Activated gamma-delta T cell treated with anti-CD3 and anti-CD28 coated beads, Interleukin-2, amount 50 U/mL, for 16 hours (primary cell): ENCODE measurements at places on chromosomes 7 and 10.

GRCh38 chr10:122181041-122181732 is 89.9 kb upstream of the BTBD16 start:
- DNase-seq = no peak

GRCh38 chr7:40468891-40469864 is 334.4 kb downstream of the SUGCT start:
- DNase-seq = no peak

DNA sequence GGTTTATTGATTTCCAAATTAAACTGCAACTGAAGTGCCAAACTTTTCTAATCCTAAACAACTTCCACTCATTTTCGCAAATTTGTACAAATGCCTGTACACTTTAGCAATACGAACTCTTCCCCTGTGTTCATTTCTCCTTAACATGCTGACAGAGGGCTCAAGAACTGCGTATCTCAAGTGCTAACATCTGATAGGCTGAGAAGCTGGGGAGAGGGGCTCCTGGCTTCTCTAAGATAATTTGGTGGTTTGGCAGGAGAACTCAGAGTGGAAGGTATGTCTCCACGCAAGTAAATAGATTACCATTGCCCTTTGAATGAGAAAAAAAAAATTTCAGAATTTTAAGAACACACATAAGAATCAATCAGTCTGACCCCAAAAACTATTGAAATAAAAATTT is 53.3 kb upstream of the ANLN start:
- DNase-seq = no peak

- no peak for DNase-seq
These were observed 204.0 kb upstream of the AOAH start for GRCh38 chr7:36928311-36928710.

- no peak for DNase-seq
These were observed 29.6 kb downstream of the SH2D4B start for GRCh38 chr10:80567292-80567691.

DNA sequence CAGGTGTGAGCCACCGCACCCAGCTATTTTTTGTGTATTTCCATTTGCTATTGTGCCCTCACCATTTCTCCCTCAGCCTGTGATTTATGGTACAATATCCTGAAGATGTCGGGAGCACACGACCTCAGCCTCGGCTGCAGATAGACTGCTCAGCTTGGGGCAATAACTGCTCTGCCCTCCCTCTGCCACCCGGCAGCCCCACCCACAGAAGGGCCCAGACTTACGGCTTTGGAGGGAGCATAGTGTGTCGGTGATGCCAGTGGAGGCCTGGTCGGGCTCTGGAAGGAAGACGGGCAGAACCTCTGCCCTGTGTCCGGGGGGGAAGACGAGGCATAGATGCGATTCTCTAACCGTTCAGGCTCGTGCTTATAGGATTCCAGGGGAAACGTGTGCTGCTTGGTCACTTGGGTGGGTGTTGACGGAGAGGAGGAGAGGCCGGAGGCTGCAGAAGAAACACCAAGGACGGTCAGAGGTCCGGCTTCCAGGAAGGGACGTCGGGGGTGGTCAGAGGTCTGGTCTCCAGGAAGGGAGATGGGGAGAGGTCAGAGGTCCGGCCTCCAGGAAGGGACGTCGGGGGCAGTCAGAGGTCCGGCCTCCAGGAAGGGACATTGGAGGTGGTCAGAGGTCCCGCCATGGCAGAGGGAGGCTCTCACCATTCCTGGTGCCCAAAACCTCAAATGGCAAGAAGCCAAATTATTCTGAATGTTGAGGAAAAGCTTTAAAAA is 155.7 kb upstream of the RHEB start:
- no peak for DNase-seq

DNA sequence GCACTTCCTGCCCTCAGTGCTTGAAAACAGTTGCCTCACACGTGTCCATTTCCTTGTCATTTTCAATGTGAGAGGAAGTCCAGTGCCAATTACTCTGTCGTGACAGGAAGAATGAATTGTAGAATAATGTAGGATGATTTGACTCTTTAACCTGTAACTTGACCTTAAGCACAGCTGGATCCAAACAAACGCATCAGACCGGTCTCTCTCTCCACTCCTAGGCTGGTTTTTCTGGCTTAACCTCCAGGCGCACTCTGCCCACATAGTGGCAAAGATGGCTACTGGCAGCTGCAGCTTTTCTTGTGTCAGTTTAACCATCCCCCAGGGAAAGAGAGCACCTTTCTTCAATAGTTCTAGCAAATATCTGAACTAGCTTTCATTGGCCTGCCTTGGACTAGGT is 29.4 kb upstream of the PNLIPRP3 start:
- DNase-seq = no peak

DNA sequence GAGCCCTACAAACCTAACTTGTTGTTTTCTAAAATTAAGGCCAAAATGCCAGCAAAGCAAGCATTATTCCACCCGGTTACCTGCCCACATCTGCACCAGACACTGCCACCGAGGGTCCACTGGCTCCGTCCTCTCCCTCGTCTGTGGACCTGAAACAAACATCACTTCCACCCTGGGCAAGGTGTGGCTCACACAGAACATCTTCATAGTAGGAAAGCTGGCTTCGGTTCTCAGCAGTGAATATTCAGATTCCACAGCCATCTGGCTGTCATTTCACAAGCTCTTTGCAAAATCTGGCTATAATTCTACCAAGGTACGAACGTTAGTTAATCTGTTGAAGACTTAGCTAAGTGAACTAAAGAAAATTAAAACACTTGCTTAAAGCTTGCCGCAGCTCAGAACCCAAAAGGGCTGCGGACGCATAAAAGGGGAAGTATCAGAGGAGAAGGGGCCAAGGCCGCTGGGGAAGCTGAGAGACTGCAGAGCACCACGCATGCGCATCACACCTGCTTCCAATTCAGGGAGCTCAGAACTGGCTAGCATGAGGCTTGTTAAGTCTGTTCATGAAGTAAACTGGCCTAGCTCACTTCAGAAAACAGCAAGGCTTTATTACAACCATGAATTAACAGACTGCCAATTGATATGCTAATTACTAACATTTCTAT is 46.1 kb downstream of the PTPRN2 start:
- DNase-seq = peak; percentile 4

DNA sequence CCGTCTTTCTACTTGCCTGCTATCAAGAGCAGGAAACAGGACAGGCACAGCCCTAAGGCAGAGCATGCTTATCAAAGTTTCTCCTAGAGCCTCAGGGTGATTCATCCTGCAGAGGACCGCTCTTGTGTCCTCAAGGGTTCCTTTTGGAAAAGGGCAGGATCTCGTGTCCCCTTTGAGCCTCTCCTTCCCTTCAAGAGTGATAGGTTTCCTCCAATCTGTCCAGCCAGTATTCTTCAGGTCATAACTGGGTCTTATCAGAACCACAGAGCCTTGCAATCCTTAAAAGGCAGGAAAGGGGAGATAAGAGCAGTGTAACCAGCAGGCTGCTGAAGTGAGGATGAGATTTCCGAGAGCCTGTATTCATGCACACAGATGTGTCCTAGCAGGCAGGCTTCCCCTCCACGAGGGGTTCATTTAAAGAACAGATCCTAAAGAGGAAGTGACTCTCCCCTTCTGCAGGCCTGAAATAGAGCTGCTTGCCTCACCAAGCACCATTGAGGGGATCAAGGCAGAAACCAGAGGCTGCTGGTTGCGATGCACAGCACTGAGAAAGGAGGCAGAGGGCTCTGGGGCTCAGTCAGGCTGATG is 90.5 kb upstream of the SVIL start:
- no peak for DNase-seq

GRCh38 chr10:63608511-63608910 is 87.3 kb downstream of the REEP3 start:
- no peak for DNase-seq

GRCh38 chr10:125162120-125162931 is 2.0 kb upstream of the CTBP2 start:
- no peak for DNase-seq

GRCh38 chr7:121397822-121398221 is 1.7 kb upstream of the FAM3C start:
- no peak for DNase-seq

DNA sequence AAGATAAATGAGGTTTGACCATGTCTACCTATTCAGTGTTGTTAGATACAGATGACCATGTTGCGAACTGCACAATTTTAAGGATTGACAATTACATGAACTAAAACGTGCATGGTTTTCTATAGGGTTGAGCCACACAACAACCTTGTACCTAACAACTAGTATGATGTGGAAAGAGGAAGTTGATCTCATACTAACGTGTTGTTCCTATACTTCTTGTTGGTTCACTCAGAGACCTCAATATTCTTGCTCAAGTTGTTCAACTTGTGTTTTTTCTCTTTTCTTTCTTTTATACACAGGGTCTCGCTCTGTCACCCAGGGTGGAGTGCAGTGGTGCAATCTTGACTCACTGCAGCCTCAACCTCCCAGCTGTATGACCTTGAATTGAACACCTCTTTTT is 6.1 kb upstream of the KEL start:
- no peak for DNase-seq

GRCh38 chr7:152711444-152711944 is 35.6 kb upstream of the XRCC2 start:
- no peak for DNase-seq

DNA sequence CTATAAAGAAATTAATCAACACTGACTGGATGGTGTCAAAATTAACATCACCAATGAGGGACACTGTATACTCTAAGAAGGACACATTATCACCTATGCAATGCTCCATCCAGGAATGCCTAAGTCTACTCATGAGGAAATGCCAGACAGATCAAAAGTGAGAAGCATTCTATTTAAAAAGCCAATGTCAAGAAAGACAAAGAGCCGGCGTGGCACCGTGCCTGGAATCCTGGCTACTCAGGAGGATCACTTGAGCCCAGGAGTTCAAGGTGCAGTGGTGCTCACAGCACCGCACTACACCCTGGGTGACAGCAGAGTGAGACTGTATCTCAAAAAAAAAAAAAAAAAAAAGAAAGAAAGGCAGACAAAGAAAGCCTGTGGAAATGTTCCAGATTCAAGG is 45.5 kb upstream of the ANAPC16 start:
- no peak for DNase-seq

- no peak for DNase-seq
These were observed 1.2 kb downstream of the GTPBP10 start for GRCh38 chr7:90347759-90348158.

DNA sequence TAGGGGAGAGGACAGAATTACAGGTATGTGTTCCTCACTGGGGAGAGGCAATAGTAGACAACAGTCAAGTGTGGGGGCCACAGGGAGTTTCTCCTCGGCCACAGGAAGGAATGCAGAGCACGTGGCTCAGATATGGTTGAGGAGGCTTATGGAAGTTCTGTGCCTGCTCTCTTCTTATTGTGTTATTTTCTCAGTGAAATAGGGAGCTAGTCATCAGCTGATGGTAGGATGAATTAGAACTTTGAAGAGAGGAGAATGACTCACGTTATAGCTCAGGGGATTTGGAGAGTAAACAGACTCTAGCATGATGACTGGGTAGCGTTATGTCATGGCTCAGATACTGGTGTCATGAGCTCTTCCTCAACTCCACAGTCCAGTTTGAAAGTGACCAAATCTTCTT is 308.3 kb upstream of the IGFBP3 start:
- DNase-seq = no peak

DNA sequence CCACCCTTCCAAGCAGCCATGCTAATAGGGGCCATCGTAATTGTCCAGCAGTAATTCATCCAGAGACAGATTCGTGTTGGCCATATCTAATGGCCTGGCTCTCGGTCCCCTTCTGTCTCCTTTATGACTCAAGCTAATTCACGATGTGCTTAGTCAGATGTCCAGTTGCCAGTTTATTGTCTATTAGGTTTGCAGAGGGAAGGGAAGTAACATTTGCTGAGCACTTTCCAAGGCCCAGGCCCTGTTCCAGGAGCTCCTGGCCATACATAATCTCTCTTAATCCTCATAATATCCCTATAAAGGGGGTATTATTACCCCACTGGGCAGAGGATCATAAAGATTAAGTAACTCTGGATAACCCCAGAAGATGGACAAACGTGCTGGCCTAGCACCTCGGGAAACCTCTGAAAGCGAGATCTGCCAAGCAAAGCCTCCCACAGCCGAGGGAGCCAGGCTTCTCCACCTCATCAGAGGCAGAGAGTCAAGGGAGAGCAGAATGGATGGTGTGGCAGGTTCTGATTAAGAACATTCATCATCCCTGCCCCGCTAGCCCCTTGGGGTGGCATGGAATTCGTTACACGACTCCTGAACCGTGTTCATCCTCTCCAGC is 153.7 kb downstream of the PLXNA4 start:
- no peak for DNase-seq

DNA sequence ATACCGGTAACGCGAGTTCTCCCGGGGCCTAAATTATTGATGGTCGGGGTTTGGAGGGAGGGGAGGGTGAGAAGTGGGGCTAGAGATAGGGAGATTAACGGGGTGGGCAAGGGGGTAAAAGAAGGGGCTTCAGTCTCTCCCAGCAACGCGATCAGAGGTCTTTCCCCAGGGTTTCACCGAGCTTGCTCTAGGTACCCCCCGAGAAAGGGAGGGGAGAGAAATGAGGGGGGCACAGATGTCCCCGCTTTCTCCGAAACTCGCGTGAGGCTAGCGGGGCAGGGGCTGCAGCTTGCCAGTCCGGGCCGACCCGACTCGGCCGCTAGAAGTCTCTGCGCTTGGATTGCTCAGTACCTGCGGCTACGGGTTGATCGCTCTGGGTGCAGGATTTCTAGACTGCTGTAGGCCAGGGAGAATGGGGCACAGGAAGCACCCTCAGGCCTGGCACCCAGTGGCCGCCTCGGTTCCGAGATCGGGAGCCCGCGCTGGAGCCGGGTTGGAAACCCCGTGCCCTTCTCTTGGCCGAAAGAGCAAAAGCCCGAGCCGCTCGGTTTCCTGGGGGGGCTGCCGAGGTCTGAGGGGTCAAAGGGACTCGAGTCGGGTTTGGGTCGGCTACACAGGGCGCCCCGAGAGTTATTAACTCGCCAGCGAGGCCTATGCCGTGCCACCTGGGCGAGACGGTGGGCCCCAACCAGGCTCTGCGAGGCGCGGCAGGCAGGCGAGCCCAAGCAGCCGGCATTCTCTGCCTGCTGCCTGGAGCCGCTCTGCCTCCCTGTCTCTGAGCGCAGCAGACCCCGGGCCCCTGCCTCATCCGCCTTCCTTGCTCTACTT is 3.1 kb downstream of the PAX2 start:
- DNase-seq = no peak

- no peak for DNase-seq
These were observed 42.6 kb downstream of the TYW1B start for GRCh38 chr7:72785166-72785955.

GRCh38 chr10:35353395-35353794 is 17.1 kb downstream of the CCNY start:
- DNase-seq = no peak

- DNase-seq = no peak
These were observed 9.4 kb downstream of the BRAT1 start for GRCh38 chr7:2545746-2546425.

DNA sequence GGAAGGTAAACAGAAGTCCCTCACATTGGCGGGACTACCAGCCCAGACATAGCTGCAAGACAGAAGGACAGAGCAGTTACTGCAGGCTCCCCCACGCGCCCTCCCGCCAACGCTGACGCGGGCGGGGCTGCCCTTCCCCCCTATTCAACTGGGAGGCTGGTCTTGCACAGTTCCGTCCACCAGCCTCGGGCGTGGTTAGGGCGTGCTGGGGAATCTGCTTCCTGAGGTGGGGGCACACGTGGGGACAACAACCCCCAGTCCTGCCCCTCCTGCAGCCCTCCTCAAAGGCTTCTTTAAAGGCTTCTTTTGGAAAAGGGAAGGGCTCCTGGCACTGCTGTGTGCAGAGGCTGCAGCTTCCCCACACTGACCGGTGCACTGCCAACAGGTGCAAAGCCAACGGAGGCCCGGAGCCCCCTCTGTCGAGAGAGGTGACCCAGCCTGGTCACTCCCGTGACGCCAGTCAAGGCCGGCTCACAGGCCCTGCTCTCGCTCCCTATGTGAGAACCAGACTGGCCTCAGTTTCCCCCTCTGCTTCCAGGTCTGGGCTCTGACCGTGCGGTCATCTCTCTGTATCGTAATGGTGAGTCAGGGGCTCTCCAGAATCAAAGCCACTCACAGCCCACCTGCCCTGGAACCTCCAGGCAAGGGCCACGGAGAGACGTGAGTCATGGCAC is 126.0 kb downstream of the EBF3 start:
- no peak for DNase-seq
